ENCODE measurements at places on chromosomes 13 and 19.

GRCh38 chr13:53001444-53002225, 27.0 kb upstream of the OLFM4 start:
- DNase-seq: no peak

- DNase-seq: peak; percentile 71
Observed at GRCh38 chr19:37902668-37903067, 3.7 kb downstream of the WDR87 start.

- no peak for DNase-seq
Observed at GRCh38 chr19:4773047-4773640, 18.4 kb upstream of the FEM1A start.

DNA sequence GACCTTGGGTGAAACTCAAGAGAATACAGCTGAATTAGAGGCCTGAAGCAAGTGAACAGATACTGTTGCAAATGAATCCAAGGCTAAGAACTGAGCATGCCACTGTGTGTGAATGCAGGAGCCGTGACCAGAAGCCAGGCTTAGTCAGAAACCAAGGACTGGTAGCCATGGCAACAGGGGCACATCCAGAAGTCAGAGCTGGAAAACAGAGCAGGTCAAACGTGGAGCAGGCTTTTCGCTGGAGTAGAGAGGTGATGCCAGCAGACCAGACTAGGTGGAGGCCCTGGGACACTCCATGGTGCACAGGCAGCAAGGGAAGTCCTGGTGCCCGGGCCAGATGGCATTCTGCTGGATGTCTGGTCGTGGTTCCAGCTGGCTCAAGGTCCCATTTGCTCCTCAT, 564.1 kb downstream of the PCDH9 start:
- peak; percentile 79 for DNase-seq

DNA sequence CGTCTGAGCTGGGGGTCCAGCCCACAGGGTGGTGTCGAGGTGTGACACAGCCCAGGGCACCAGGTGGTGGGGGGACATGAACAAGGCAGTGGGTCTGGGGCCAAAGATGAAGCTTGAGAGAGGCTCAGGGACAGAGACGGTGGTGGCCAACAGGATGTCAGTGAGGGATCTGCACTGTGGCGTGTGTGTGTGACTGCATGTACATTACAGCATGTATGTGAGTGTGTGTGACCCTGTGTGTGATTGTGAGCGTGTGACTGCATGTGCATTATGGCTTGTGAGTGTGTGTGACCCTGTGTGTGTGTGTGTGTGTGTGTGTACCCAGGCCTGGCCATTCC, 1.6 kb downstream of the ADAMTS10 start:
- no peak for DNase-seq

DNA sequence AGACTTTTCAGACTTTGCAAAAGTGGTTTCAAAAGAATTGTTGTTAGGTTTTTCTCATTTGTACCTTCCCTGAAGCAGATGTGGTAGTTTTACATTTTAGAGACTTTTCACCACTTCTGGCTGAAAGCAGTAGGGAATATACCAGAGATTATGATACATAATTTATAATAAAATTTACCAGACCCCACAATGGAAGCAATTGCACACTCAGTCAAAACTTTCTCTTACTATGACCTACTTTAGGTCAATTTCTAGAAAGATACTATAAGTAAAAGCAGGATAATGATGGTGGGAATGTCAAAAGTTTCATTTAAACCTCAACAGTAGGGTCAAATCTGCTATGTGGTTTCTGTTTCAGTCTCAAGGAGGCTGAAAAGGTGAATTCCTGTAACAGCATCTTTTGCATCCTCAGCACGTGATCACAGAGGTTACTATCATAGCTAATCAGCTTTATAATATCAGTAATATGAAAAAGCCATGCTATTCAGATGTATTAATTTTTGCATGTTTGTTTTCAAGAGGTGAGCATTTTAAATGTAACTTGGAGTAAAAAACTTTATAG, 26.9 kb downstream of the PCCA start:
- DNase-seq: no peak

DNA sequence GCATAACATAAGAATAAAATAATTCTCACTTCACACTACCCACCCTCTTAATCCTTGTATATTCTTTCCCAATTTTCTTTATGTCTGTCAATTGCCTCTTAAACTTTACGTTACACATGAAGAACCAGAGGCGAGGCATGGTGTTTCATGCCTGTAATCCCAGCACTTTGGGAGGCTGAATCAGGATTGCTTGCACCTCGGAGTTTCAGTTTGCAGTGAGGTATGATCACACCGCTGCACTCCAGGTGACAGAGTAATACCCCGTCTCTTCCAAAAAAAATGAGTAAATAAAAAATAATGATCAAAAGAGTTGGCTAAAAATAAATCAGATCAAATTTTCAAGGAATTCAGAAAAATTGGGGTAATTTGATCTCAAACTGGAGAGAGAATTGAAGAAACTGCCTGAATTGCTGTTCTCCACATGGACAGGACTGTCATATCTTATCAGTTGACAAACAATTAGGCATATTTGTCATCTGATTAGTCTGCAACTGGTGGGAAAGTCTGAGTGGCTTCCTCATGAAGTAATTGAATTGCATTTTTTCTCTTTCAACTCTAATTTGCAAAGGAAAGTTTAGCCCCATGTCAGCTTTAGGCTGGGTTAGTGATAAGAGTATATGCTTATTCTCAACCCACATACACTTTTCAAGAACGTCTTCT, 302.9 kb downstream of the ITGBL1 start:
- no peak for DNase-seq

DNA sequence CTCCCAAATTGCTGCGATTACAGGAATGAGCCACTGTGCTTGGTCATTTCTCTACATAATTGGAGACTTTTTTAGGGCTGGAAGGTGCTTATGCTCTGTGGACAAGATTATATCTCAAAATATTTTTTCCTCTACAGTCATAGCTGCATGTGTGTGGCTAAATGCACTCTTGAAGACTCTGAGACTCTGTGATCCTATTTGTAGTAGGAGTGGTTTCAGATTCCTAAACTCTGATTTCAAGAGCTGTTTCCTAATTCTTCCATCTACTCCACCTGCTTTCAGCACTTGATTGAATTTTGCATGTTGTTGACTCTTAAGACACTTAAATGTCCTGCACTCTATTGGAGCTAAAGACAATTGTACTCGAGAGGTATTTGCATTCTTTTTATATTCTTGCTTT, 78.0 kb downstream of the KLF5 start:
- DNase-seq: no peak

DNA sequence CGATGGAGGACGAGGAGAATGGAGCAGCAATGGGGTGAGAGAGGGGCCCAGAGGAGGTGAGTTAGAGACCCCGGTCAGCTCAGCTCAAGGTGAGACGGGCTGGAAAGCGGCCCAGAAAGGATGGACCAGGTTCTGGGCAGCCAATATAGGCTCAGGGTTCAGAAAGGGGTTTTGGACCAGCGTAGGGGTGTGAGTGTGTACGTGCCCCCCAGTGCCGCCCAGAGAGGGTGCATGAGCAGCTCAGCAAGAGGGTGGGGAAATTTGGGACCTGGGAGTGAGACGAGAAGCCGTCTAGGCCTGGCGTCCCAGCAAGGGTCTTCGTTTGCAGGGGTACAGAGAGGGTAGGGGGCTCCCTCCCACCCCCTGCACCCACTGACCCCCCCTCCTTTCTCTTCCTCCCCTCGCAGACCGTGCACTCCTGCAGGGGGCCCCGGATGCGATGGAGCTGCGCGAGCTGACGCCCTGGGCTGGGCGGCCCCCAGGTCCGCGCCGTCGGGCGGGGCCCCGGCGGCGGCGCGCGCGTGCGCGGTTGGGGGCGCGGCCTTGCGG, 12.1 kb downstream of the FUT6 start:
- DNase-seq: no peak

- no peak for DNase-seq
Observed at GRCh38 chr13:46934749-46935148, 37.9 kb upstream of the HTR2A start.

DNA sequence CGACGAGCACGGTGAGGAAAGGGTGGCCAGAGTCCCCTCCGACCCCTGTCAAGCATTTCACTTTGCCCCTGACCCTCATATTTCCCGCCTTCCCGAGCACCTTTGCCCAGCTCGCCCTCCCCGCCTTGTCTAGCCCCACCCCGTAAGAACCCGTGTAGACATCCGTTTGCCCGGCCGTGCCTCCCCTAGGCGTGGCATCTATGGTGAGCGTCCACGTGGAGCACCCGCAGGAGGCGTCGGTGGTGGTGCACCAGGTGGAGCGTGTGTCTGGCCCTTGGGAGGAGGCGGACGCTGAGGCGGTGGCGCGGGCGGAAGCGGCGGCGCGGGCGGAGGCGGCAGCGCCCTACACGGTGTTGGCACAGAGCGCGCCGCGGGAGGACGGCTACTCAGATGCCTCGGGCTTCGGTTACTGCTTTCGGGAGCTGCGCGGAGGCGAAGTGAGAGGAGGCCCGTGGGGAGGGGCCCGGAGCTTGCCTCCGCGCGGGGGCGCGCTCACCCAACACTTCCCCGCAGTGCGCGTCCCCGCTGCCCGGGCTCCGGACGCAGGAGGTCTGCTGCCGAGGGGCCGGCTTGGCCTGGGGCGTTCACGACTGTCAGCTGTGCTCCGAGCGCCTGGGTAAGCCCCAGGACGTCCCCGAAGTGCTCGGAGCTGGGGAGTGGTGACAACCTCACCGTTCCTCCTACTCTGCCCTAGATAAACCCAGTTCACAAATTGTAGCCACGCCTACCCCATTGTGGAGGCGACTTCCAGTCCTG, 4.2 kb downstream of the LTBP4 start:
- DNase-seq: peak; percentile 36

- peak; percentile 89 for DNase-seq
Observed at GRCh38 chr13:47484548-47484947, 516.5 kb downstream of the SUCLA2 start.

DNA sequence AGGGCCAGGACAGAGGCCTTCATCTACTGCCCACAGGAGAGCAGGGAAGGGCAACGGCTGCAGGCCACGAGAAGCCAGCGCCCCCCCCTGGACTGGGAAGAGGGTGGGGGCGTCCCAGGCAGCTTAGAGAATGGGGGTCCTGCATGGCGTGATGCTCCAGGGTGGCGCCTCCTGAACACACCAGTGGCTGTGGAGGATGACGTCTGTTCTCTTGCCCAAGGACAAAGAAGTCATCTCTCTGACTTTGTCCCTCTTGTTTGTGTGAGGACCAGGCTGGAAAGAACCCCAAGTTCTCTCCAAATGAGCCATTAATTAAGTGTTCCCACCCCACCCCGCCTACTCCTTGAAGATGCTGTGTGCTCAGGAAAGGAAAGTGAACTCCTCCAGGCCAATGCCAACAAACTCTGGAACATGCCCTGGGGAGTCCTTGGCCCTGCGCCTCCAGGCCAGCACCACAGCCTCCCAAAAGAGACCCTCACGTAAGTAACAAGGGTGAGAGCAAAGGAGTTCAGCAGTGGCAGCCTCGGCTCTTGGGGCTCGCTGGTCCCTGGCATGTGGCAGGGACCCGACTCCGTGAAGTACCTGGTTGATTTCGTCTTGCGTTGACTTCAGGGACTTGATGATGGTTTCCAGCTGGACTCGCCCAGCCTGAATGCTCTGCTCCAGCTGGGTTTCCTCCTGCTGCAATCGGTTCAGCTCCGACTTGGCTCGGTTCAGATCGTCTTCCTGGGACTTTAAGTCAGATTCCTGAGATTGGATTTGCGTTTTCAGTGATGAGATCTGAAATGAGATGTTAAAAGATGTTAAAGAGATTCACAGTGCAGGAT, 68.4 kb downstream of the EPS15L1 start:
- no peak for DNase-seq

GRCh38 chr13:66207610-66208009, 1022.5 kb downstream of the PCDH9 start:
- peak; percentile 50 for DNase-seq

GRCh38 chr13:27024074-27024461, 147.5 kb downstream of the USP12 start:
- no peak for DNase-seq

DNA sequence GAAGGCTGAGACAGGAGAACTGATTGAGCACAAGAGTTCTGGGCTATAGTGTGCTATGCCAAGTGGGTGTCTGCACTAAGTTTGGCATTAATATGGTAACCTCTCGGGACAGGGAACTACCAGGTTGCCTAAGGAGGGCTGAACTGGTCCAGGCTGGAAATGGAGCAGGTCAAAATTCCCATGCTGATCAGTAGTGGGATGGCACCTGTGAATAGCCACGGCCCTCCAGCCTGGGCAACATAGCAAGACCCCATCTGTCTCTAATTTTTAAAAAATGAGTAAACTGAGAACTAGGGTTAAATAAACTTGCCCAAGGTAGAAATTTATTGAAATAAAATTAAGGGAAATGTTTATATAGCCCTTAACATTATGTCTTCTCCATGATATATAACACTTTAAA, 17.0 kb upstream of the INTS6 start:
- no peak for DNase-seq

- DNase-seq: no peak
Observed at GRCh38 chr13:40273253-40274025, 393.0 kb downstream of the FOXO1 start.

DNA sequence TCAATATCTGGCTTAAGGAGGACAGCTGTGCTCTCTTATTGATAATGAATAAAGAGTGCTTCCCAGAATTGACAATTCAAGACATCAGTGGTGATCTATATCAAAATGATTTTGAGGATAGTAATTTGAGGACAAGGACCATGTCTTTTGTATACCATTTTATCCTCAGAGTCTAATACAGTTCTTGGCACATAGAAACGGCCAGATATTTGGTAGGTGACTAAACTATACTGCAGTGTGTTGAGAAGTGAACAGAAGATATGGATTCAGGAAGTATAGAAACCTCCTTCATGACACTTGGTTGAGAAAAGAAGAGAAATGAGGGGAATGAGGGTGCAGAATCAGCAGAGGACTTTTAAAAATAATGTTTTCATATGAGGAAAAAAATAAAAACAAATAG, 16.1 kb upstream of the LMO7 start:
- DNase-seq: peak; percentile 55

- no peak for DNase-seq
Observed at GRCh38 chr19:33388231-33388724, 14.8 kb downstream of the CEBPG start.

- peak; percentile 12 for DNase-seq
Observed at GRCh38 chr13:38141792-38142191, 207.9 kb upstream of the UFM1 start.

- DNase-seq: no peak
Observed at GRCh38 chr13:99155821-99156220, 44.8 kb upstream of the UBAC2 start.

DNA sequence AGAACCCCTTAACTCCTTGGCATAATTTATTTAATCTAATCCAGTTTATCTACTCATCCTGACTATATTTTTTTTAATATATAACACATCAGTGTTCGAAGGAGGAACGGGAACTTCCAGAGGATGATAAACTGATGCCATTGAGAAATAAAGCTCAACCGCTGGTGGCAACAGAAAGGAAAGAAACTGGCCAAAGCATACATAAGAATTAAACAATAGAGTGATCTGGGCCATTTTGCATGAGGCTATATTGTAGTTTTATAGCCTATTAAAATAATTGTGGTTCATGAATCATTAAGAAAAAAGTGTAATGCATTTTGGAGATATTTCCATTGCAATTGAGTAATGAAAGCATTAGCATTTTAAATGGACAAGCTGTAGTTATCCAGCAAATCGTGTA, 94.2 kb downstream of the FRY start:
- DNase-seq: peak; percentile 31

GRCh38 chr13:85095418-85096272, 703.6 kb downstream of the SLITRK6 start:
- DNase-seq: no peak

- DNase-seq: peak; percentile 45
Observed at GRCh38 chr19:48510421-48511268, 990 bp downstream of the LMTK3 start.
